ENCODE measurements at places on chromosomes 5 and 9.

DNA sequence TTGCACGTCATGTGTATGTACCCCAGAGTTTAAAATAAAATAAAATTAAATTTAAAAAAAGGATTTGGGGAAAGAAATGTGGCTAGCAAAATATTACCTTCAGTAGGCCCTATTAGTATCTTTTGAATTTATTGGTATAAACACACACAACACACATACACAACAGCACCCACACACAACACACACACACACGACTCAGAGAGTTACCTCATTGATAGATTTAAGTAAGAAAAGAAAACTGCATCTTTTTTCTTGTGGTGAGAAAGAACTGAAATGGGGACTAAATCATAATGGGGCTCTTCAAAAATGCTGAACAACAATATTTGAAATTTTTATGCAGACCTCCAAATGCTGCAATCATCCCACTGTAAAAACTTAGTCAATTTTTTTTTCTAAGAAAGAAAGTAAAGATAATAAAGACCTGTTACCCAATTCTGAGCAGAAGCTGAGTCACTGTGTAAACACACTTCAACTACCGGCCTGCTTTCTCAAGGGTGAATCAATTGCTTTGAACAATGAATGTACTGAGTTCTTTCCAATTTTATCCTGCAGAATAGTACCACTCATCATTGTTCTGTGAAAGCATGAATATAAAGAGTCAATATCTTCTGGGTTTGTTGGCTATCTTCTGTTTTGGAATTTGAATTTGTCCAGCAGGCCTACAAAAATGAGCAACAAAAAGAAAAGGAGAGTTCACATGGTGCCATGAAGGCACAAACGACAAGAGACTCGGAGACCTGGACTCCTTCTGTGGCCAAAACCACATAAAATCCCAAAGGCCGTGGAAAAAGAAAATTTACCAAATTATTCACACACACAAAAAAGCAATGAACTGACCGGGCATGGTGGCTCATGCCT, 57.9 kb upstream of the CCNG1 start:
- DNase-seq = no peak

DNA sequence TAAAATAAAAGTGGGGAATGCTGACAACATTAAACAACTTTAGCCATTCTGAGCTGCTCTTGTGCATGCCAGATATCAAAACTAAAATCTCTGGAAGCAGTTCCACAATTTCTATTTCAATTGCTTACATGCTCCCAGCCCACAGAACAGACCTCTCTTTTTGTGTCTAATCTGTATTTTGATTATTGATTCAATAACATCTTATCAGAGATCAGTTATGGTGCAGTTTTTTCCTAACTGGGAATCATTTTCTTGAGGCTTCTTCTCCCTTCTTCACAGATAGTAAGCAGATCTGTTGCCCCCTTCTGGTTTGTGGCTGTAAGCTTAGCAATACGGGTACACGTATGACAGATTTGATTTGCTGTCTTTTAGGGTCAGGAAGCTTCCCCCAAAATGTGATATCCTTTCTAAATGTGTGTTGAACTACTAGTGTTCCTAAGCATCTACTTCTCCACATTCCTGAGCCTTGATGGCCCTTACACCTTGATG, 39.4 kb downstream of the MRPS27 start:
- no peak for DNase-seq

- no peak for DNase-seq
These were observed 174.0 kb downstream of the NR2F1-AS1 start for GRCh38 chr5:93406971-93407401.

GRCh38 chr9:114187827-114188226, 32.5 kb downstream of the COL27A1 start:
- DNase-seq = no peak

DNA sequence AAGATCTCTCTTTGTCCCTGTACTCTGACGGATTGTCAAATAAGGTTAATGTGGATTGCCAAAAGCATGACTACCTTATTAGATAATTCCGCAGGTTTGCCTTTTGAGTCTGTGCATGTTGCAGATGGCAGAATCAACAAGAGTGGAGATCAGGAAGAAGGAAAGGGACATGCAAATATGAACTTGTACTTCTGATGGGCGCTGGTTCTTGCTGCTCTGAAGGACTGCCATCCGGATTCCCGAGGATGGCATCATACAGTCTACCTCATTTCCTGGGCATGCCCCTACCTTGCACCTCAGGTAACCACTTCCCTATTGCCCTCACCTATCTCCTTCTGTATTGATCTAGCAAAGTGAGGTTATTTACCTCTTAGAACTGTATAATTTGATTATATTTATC, 504.2 kb downstream of the ACTL7B start:
- DNase-seq = no peak

DNA sequence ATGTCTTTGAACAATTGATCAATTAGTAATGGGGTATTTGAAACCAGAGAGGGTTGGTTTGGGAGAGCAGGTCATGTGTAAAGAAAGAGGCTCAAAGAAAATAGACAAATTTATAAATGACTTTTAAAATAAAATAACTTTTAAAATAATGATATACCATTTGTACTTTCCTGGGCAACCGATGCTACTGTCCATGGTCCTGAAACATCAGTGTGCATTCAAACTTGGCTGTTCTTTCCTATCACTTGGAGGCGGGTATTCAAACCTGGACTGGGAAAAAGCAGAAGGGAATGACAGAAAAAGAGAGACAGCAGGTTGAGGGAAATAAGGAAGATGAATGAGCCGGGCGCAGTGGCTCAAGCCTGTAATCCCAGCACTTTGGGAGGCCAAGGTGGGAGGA, 1446.4 kb upstream of the WWC1 start:
- DNase-seq = no peak

GRCh38 chr5:116313366-116313765, 228.5 kb downstream of the COMMD10 start:
- no peak for DNase-seq

GRCh38 chr5:132183723-132184122, 43.9 kb downstream of the P4HA2 start:
- no peak for DNase-seq

DNA sequence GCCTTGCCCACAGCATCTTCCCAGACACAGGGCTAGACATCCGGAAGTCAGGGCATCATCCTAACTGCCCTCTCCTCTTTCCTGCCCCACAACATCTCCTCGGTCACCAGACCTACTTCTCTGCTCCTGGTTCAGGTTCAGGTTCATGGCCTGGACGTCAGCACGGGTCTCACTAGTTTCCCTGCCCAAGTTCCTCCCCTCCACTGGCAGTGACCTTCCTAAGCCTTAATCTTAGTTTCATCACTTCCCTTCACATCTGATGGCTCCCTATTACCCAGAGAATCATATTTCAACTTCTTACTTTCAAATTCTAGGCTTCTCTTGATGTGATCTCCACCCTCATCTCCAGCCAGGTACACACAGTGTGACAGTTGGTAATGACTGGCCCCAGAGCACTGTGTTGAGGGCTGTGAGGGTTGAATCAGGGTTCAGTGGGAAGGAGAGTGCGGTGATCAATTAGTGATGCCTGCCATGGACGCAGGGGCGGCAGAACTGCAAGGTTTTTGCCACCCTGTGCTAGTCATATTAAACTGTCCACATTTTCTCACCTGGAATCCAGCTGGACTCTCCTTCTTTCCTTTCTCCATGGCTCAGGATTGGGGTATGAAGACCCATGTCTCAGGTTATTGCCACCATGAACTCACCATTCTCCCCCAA, 34.3 kb upstream of the CRB2 start:
- DNase-seq = no peak

DNA sequence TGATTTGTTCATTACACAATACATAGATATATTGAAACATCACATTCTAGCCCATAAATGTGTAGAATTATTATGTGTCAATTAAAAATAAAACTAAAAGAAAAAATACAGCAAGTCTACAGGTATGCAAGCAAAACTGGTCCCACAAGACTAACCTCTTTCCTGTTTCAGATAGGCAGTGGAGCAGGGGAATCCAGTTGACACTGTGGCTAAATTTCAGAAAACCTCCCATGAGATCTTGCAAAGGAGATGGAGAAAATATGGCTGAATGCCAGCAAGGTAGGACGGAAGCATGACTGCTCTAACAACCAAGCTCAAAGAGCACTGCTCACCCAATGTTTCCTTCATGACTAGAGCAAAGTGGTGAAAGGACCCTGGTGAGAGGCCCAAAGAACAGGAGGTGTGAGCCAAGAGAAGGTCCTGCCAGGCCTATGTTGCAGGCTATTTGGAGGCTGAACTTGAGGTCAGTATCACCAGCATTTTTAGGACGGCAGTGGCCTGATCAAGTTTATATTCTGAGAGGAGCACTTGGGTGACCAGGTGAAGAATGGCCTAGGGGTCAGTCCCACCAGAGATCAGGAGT, 1.1 kb upstream of the SH3TC2 start:
- no peak for DNase-seq

GRCh38 chr5:81450940-81451339, 57.0 kb upstream of the ACOT12 start:
- DNase-seq = no peak

DNA sequence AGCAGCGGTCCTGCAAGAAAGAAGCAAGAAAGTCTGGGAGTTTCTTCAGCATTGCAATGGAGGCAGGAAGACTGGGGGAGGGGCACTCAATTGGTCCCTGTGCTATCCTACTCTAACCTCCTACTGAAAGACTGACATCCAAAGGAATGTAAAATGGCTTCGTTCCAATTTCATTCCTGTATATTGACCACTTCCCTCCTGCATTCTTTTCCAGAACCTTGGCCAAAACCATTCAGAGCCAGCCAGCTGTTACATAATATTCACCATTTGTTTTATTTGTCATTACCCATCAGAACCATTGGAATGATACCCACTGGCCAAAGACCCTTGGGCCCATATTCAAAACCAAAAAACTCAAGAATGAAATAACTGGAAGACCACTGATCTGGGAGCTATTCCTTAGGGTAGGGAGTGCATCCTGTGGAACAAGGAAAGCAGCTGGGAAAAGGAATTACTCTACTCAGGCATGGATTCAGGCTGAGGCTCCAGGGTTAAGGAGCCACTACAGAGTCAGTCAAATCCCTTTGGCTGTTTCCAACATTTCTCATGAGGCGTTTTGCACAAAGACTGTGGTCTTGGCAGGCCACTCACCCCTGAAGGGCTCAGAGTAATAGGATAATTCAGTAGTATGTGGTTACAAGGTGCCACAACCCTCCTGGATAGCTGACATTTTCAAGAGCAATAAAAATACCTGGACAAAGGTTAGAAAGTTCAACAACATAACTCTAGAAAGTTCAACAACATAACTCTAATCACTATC, 148.7 kb upstream of the SLC1A3 start:
- DNase-seq = no peak

DNA sequence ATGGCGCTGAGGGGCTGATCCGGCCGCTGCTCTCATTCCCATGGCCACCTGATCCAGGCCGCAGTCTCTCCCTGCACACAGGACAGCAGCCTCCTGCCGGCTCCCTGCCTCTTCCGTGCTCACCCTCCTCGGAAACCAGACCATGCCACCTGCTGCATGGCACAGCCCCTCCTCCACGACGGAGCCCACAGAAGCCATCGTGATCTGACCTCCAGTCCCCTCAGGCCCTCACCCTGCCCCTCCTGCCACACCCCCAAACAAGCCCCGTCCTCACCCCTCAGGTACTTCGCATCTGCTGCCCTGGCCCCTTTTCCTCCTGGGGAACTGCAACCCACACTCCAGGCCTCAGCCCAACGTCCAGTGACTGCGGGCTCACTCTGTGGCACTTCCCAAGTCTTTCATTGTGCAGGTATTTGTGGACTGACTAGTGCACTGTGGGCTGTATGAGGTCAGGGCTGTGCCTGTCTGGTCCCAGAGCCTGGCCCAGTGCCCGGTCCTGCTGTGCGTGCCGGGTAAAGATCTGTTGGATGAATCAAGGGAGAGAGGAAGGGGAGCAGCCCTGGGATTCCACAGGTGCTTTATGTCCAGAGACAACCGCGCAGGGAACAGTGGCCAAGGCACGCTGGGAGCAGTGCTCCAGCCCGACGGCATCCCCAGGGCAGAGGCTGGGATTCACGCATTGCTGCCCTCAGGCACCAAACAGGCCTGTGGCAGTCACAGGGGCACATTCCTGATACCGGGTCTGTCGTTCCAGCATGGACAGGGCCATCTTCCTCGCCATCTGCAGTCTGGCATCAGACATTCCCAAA, 86.1 kb downstream of the ADAMTS2 start:
- DNase-seq = peak; percentile 83

- DNase-seq = no peak
These were observed 41.4 kb downstream of the CPLANE1 start for GRCh38 chr5:37207802-37208201.

GRCh38 chr5:168529374-168530234, 499 bp downstream of the FBLL1 start:
- no peak for DNase-seq

DNA sequence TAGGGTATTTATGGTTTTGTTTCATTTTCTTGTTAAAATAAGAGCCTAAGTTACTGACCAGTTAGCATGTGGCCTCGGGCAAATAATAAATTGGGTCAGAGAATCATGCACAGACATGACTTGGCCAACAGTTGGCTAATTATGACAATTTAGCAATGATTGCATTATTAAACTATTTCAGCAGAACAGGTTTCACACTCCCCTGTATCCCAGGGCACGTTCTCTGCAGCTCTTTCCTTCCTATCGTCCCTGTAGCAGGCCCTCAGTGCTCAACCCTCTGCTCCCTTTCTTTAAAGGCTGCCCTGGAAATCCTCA, 167.9 kb downstream of the TSSK1B start:
- peak; percentile 35 for DNase-seq

- DNase-seq = no peak
These were observed 136.5 kb downstream of the MEF2C start for GRCh38 chr5:88746438-88746882.

DNA sequence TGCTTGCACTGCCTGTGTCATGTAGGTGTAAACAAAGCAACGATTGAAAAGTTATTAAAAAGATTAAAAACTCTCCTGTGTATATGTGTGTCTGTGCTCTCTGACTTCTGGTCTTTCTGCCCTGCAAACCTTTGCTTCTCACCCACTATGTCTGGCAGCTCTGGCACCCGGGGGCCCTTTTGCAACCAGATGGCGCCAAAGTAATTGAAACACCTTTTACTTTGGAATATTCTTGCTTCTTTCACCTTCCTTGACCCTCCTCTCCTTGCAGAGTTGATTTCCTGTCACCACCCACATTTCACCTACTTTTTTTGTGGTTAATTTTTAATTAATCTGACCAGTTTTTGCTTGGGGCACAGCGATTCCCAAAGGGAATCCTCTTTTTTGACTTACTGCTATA, 275.5 kb downstream of the ARHGEF28 start:
- DNase-seq = no peak

DNA sequence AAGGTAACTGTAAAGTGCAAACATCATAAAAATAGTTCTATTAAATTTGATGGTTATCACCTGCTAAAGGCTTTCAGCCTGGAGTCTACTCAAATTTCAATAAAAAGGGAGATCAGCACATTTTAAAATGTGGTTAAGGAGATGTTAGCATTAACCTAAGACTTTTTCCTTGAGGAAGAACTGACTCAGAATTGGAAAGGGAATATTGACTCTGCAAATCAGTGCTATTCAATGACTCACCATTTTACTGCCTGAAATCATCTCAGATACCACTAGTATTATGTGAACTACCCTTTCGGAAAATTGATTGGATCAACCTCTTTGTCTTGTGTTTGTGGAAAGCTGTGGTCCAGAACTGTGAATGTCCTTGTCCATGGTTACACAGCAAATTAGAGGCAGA, 113.3 kb downstream of the ADRB2 start:
- DNase-seq = no peak
